Stimulated activated CD4-positive, alpha-beta T cell treated with anti-CD3 and anti-CD28 coated beads, Interleukin-12 subunit alpha, Interleukin-12 subunit beta, amount 100 ng/mL, for 48 hours (primary cell): ENCODE measurements at places on chromosomes 2 and 18.

- DNase-seq: no peak
These were observed 98.4 kb downstream of the SCG2 start for GRCh38 chr2:223503746-223504145.

GRCh38 chr18:77066689-77067088, 65.9 kb downstream of the MBP start:
- DNase-seq: no peak

GRCh38 chr2:20539133-20539719, 92.4 kb downstream of the RHOB start:
- DNase-seq: no peak

- no peak for DNase-seq
These were observed 131.7 kb upstream of the PDE1A start for GRCh38 chr2:182558564-182558963.

DNA sequence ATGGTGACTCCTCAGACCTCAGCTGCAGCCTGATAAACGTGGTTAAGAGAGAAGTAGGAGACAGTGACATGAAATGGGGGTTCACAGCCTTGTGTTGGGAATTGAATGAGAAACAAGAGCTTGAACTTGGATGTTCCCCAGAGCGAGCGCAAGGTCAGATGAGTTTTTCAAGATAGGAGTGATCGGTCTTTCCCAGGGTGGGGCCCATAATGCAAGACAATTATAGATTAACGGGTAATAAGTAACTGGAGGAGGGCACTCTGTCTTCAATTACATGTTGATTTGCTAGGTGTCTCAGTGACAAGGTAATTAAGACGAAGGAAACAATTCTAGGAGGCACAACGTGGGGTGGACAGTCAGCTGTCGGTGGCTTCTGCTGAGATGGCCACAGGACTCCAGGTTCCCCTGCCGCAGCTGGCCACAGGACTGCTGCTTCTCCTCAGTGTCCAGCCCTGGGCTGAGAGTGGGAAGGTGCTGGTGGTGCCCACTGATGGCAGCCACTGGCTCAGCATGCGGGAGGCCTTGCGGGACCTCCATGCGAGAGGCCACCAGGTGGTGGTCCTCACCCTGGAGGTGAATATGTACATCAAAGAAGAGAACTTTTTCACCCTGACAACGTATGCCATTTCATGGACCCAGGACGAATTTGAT, at the start of gene UGT1A5:
UGT1A5 (plus strand) TSS at position 297 of the 651 bp plus-strand sequence; CDS start at position 382, 85 bp downstream.
- no peak for DNase-seq

DNA sequence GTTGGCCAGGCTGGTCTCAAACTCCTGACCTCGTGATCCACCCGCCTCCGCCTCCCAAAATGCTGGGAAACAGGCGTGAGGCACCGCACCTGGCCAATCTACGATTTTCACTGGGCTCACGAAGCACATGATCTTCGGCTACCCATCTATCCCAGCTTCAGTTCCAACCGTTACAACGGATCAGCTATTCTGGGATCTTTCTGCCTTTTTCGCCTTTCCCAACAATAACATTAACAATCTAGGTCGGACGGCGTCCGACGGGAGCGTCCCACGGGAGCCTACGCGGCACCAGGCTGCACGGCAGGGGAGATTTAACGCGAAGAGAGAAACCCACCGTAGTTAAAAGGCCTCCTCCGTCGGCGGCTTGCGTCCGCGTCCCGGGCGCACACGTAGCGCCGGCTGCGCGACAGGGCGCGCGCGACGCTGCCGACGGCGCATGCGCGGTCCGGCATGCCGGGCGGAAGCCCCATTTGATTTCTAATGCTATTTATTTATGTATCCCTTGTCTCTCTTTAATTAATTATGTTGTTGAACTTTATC, at the start of gene MSL3B:
MSL3B (minus strand) TSS at position 394 of the 540 bp plus-strand sequence.
- DNase-seq: no peak

DNA sequence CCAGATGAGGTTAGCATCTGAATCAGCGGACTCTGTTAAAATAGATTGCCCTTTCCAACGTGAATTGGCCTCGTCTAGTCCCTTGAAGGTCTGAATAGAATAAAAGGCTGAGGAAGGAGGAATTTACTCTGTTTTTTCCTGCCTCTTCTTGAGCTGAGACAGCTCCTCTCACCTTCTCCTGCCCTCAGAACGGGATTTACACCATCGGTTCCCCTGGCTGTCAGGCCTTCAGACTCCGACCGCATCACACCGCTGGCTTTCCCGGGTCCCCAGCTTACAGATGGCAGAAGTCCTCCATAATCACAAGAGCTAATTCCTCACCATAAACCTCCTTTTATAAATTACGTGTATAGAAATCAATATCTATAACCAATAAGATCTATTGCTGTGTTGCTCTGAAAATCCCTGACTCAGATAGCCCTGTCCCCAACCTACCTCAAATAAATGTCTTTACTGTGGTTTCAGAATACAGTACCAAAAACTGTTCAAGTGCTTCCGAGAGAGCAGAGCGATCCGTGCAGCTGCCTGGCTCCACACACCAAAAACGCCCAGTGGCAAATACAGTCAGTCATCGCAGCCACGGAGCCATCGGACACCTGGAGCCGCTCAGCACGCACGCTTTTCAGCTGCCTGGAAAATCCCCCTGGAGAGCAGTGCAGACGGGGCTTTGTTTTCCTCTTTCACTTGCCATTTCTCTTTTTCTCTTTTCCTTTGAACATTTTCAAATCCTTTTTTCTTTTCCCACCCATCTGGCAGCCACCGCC, 196.9 kb downstream of the NRP2 start:
- no peak for DNase-seq

- DNase-seq: no peak
These were observed 137.2 kb downstream of the CDH2 start for GRCh38 chr18:28039691-28040090.

DNA sequence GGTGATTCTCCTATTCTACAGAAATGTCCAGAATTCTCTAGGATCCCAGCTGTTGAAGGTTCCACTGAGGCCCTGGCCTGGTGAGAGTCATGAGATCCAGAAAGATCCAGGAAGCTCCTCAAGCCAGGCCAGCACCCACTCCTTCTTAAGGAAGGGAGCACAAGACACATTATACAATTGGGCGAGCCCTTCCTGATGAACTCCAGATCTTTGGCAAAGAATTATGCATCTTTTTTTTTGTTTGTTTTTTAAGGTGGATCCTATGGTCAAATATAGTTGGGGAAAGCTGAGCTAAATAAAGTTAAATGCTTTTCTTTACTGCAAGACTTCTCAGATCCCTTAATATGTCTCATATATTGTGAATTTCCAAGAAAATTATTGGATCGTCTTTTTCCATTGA, 37.0 kb upstream of the LOXHD1 start:
- DNase-seq: no peak

DNA sequence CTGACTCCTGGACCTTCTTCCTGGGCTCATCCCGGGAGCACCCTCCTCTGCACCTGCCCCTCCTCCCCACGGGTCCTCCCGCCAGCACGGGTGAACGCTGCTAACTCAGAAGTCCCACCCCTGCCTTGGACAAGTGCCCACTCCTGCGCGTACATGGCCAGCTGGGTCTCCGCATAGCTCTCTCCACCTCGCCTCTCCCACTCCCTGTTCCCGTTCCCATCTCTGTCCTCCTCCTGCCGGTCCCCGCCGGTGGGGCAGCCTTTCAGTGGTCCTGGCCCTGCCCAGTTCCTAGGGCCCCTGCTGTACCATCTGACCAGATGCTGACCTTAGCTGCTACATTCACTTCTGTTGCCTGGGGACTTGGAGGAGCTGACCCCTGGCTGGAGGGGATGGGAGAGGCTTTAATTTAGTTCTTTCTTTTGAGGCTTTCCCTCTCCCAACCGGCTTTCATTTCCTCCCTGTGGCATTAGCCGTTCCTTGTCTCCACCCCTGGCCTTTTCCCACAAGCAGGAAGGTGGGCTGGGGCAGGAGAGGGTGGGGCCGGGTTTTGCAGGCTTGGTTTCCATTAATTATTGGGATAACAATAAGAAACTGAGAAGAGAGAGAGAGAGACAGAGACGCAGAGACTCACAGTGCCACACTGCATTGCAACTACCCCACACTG, 136.1 kb downstream of the SH3BP4 start:
- no peak for DNase-seq

DNA sequence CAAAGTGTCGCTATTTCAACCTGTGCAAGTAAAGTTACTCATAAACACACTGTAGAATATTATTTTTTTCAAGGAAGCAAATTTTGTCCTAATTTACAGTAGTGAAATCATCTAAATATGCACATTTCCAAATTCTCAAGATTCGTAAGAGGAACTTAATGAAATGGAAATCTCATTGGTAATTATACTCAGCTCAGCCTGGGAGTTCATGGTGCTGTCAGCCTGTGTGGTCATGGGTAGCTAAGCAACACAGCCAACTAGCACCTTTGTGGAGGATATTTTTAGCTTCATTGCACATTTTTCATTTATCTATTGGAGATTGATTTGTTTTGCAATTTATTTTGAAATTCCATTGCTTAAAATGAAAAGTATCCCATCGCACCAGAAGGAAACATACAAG, 975.7 kb upstream of the ZEB2 start:
- no peak for DNase-seq

DNA sequence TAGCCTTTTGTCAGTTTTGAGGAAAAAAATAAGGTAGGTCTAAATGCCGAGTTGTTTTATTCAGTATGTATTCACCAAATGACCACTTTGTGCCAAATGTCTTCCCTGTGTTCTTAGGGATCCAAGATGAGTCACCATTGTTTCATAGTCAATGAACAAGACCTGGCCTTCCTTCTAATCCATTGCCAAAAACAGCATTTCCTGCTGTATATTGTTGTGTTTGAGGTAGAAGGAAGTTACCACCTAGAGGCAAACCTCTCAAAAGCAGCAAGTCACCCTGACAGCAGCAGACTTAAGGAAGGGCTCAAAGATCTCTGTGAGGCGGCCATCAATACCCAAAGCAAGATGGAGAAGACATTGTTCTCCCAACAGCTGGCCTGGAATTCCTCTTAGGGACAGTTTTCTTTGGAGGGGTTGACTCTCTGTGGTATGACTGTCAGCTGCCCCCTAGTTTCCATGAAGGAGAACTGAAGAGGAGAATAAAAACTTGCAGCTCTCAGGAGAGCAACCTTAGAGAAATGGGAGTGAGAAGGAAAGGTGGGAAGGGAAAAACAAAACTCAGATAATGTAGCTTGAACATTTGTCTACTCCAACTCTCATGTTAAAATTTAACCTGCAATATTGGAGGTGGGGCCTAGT, 328.3 kb downstream of the LRATD1 start:
- no peak for DNase-seq

- no peak for DNase-seq
These were observed 252.5 kb downstream of the XIRP2 start for GRCh38 chr2:167140767-167141166.

DNA sequence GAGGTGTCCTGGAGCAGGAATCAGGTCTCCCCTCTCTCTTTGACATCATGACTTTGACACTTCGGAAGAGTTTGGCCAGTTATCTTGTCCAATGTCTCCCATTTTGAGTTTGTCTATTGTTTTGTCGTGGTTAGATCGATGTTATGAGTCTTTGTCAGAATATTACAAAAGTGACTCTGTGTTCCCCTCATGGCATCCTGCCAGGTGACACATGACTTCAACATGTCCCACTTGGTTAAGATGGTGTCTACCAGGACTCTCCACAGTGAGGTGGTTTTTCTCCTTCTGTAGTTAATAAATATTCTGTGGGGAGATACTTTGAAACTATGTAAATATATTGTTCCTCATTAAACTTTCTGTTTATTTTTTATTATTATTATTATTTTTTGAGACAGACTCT, 76.6 kb upstream of the BZW1 start:
- DNase-seq: peak; percentile 24

GRCh38 chr18:28176698-28176947, 307 bp downstream of the CDH2 start:
- no peak for DNase-seq

DNA sequence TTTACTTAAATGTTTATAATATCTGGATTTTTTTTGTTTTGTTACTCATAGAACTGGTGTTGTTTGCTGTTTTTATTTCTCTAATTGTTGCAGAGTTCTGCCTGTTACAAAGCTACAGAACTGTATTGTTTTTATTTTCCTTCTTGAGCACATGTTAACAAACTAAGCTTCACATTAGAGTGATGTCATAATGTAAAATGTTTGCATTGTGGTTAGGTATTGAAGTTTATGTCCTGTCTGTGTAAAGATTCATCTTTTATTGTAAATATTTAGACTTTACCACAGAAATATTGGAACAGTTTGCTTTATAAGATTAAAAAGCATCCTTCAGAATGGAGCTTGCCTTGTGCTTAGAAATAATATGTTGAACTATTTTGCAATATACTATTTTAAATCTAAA, 67.7 kb downstream of the CLIP4 start:
- DNase-seq: no peak

- DNase-seq: no peak
These were observed 233.3 kb downstream of the LDLRAD4 start for GRCh38 chr18:13451661-13452387.

- no peak for DNase-seq
These were observed 176.0 kb downstream of the PDE11A start for GRCh38 chr2:177896587-177896986.

DNA sequence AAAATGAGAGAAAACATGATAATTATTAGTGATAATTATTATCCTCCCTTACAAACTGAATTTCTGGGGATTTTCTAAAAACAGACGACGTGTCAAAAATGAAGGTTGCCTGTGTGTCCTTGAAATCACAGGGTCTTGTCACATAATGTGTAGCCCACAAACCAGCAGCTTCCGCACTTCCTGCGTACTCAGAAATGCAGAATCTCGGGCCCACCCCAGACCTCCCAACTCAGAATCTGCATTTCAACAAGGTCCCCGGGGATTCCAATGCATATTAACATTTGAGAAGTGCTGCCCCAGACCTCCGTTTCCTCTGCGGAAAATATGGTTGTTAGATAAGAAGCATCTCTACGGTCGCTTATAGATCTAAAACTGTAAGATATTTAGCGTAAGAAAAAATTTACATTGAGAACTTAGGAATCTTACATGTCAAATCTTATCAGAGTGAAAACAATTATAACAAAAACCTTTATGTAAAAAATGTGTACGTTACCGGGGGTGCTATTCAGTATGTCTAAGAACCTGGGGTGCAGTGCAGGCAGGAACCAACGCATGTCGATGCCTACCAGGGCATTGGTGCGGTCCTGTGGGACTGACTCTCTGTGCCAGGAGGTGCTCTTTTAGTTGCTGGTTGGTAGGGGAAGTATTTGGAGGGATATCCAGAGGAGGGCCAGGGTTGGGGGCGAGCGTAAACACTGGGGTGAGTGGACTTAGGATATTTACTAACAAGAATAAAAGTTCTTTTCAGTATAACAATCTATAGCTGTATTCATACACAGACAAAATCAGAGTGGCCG, 15.2 kb downstream of the CDKL4 start:
- DNase-seq: no peak
